ENCODE measurements at places on chromosomes 12 and 14.

- H3K27me3 ChIP-seq = no peaks in the 10 kb centered on the region
- H3K27ac ChIP-seq = no peak overlapping the region
- peaks cover 16% of the 10 kb centered on the region for H3K4me1 ChIP-seq
- H3K4me3 ChIP-seq = no peak overlapping the region
Observed at GRCh38 chr14:80901260-80901659, 40.3 kb downstream of the CEP128 start.

DNA sequence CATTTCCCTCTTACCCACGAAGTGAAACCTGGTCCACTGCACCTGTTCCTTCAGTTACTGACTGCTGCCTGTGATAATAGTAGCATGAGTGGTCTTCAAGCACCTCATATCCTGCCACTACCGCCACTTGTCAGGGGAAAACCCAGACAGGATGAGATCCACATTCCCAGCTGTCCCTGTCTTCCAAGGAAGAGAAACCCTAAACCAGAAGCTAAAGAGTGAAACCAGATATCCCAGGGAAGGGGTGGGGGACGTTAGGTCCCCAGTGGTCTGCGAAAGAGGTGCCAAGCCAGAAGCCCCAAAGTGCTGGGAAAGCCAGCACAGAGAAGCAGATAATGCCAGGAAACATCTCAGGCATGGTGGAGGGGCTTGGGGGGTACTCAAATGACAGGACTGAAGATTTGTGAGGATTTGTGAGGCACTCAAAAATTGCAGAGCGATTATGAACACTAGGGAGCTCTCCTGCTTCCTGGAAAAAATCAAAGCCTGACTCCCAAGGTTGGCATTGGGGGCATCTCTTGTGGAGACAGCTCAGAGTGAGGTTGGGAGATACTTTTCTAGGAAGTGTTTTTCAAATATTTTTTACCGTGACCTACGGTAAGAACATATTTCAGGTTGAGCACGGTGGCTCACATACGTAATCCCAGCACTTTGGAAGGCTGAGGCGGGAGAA, 77.9 kb downstream of the TMEM30B start:
- H3K4me1 ChIP-seq = no peaks in the 10 kb centered on the region
- DNase-seq = no peak
- H3K36me3 ChIP-seq = no peaks in the 10 kb centered on the region
- H3K27me3 ChIP-seq = peaks cover 23% of the 10 kb centered on the region
- H3K4me3 ChIP-seq = no peak overlapping the region
- no peak overlapping the region for H3K27ac ChIP-seq

- peaks cover 12% of the 10 kb centered on the region for H3K36me3 ChIP-seq
- no peak overlapping the region for H3K4me3 ChIP-seq
- peaks cover 6% of the 10 kb centered on the region for H3K4me1 ChIP-seq
- no peak for DNase-seq
- no peaks in the 10 kb centered on the region for H3K27me3 ChIP-seq
Observed at GRCh38 chr12:113891167-113891692, 74.9 kb downstream of the RBM19 start.

DNA sequence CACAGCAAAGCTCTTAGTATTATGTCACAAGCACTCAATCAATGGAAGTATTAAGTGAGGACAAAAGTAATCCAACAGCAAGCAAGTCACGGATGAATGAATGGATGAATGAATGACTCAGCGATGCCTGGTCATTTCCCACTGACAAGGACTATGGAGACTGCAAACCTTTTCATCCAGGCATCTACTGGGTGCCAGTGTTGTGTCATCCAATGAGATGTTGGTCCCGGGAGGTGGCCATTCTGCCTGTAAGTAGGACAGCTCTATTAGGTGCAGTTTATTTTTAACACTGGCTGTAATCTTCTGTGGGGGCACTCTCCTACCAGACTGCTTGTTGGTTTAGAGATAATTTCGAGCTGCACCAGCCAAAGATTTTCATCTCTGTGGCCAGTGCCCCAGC, 39.4 kb downstream of the STAB2 start:
- no peak overlapping the region for H3K4me3 ChIP-seq
- no peaks in the 10 kb centered on the region for H3K27me3 ChIP-seq
- H3K27ac ChIP-seq = no peak overlapping the region
- H3K36me3 ChIP-seq = no peaks in the 10 kb centered on the region

- no peak for DNase-seq
- no peak overlapping the region for H3K4me3 ChIP-seq
- no peaks in the 10 kb centered on the region for H3K36me3 ChIP-seq
- peaks cover 23% of the 10 kb centered on the region for H3K4me1 ChIP-seq
- H3K27ac ChIP-seq = peak overlapping the region; percentile 48
Observed at GRCh38 chr14:49594347-49595091, 4.2 kb upstream of the LRR1 start.

DNA sequence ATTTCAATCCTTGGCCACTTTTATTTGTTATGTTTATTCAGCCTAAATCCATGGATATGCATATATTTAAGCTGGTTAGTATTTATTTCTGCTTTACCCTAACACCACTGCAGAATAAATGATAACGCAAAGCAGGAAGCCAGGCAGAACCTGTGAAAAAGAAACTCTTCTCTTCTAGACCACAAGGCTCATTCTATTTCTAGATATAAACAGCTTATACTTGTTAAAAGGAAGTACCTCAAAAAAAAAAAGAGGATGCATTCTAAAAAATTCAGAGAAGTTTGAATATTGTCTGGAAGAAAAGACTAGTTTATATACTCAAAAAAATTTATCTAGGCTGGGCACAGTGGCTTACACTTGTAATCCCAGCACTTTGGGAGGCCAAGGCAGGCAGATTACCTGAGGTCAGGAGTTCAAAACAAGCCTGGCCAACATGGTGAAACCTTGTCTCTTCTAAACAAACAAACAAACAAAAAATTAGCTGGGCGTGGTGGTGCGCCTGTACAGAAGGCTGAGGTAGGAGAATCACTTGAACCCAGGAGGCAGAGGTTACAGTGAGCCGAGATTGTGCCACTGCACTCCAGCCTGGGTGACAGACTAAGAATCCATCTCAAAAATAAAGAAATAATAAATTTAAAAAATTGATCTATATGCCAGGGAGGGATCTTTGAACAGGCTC, 55.8 kb downstream of the GALNT4 start:
- no peaks in the 10 kb centered on the region for H3K27me3 ChIP-seq
- peaks cover 62% of the 10 kb centered on the region for H3K4me1 ChIP-seq
- H3K4me3 ChIP-seq = peak overlapping the region; percentile 33

GRCh38 chr12:5192726-5193125, 149.0 kb downstream of the KCNA5 start:
- no peaks in the 10 kb centered on the region for H3K36me3 ChIP-seq
- H3K4me1 ChIP-seq = no peaks in the 10 kb centered on the region
- no peak overlapping the region for H3K27ac ChIP-seq
- no peaks in the 10 kb centered on the region for H3K27me3 ChIP-seq
- DNase-seq = no peak
- H3K4me3 ChIP-seq = no peak overlapping the region

GRCh38 chr14:62914025-62914424, 131.2 kb downstream of the KCNH5 start:
- no peaks in the 10 kb centered on the region for H3K4me1 ChIP-seq
- DNase-seq = no peak

Data from activated T-helper 2 cell treated with anti-CD3 and anti-CD28 coated beads, Interferon-gamma antibody, Interleukin-2, Interleukin-4, amounts not matched to agents 10 μg/mL and 5 μg/mL and 100 μg/mL, durations not matched to agents 14 hours and 24 hours and 36 hours (primary cell).